ENCODE measurements at places on chromosomes 2 and 18. TPM values are rescaled to one million over a fixed set of nuclear protein-coding genes. Genes with fewer than 3 reads are reported as not detected.

TDRD15 gene
- total RNA-seq, result 3.0 TPM

RGPD4 gene
- not detected for total RNA-seq

ERLEC1 gene
- 62.5 TPM for total RNA-seq

AMER3 gene
- 32.8 TPM for total RNA-seq

SOX11 gene
- 413 TPM for total RNA-seq

DSG3 gene
- 0.16 TPM for total RNA-seq

ZNF804A gene
- total RNA-seq, result 15.6 TPM

ZNF396 gene
- 5.0 TPM for total RNA-seq

OXER1 gene
- not detected for total RNA-seq

NOL4 gene
- total RNA-seq, result 137 TPM

MC5R gene
- total RNA-seq, result 2.2 TPM

MARS2 gene
- total RNA-seq, result 12.5 TPM

TBR1 gene
- 53.7 TPM for total RNA-seq

MYL12B gene
- total RNA-seq, result 156 TPM

AOX1 gene
- total RNA-seq, result 0.94 TPM

OBSL1 gene
- total RNA-seq, result 39.9 TPM

SULT1C3 gene
- not detected for total RNA-seq

MCM6 gene
- total RNA-seq, result 18.9 TPM

IL1R2 gene
- total RNA-seq, result not detected

CD28 gene
- total RNA-seq, result 0.78 TPM

UPP2 gene
- total RNA-seq, result 1.7 TPM

SIGLEC15 gene
- not detected for total RNA-seq

ASB3 gene
- 130 TPM for total RNA-seq

NR4A2 gene
- total RNA-seq, result 7.8 TPM

OSBPL6 gene
- total RNA-seq, result 22.3 TPM

AFF3 gene
- total RNA-seq, result 105 TPM

TEX44 gene
- not detected for total RNA-seq

C18orf54 gene
- total RNA-seq, result 8.7 TPM

MEP1B gene
- total RNA-seq, result 0.78 TPM
